ENCODE measurements at places on chromosomes 6 and 20.

- DNase-seq: no peak
These were observed 65.3 kb downstream of the PRR18 start for GRCh38 chr6:166242888-166243287.

- DNase-seq: no peak
These were observed 355.1 kb upstream of the ADGRB3 start for GRCh38 chr6:68279793-68280557.

GRCh38 chr6:89637960-89638319, 607 bp downstream of the LYRM2 start:
- no peak for DNase-seq

- DNase-seq: no peak
These were observed 1155.3 kb upstream of the GJE1 start for GRCh38 chr6:140977403-140977802.

- DNase-seq: no peak
These were observed 2.9 kb upstream of the TDRD6 start for GRCh38 chr6:46684771-46685170.

DNA sequence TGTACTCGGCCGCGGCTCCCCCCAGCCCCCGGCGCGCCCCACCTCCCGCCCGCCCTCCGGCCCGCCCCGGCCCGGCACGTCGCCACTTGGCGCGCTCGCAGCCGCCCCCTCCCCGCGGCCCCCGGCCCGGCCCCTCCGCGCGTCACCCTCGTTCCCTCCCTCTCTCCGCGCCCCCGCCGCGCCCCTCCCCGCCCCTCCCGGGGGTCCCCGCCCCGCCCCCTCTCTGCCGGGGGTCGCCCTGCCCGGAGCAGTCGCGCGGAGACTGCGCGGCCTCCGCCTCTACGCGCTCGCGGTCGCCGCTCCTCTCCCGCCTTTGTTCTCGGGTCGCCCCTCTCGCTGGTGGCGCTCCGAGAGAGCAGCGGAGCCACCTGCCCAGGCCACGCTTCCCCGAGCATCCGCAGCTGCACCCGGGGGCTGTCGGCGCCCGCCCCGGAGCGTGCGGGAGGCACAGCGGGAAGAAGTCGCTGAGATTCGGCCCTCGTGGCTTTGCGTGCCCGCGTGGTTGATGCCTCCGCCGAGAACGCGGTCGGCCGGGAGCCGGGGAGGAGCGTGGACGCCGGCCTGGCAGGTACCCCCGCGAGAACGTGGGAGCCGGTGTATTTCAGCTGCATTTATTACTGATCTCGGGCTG, at the start of gene PHF10:
Gene PHF10, minus strand, starts transcription at position 7 of the 631 bp plus-strand sequence. CDS start 569 bp downstream, outside the sequence.
- DNase-seq: peak; percentile 76

DNA sequence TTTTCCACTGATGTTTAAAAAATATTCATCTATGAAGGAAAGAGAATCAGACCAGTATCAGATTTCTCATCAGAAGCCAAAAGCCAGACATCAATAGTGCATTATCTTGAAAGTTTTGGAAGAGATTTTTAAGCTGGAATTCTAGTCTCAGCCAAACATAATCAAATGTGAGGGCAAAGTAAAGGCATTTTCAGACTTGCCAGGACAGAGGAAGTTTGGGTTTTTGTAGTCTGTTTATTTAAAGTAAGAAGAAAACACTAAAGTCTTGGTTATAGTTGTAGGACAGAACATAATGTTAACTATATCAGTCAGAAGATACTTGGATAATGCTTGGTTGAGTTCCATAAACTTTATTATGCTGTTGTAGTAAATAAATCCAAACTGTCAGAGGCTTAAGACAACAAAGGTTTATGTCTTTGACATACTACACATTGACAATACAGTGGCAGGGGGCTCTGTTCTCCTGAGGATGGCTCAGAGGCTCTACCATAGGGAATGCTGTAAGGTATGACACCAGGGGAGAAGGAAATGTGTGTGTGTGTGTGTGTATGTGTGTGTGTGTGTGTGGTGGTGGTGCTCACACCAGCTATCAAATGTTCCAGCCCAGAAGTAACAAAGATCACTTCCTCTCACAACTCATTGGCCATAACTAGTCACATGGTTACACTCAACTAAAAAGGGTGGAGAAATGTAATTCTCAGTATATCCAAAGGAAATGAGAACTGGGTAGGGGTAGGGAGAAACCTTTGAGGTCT, 26.7 kb upstream of the YWHAB start:
- DNase-seq: no peak

- no peak for DNase-seq
These were observed 82.3 kb upstream of the CD83 start for GRCh38 chr6:14035071-14035847.

DNA sequence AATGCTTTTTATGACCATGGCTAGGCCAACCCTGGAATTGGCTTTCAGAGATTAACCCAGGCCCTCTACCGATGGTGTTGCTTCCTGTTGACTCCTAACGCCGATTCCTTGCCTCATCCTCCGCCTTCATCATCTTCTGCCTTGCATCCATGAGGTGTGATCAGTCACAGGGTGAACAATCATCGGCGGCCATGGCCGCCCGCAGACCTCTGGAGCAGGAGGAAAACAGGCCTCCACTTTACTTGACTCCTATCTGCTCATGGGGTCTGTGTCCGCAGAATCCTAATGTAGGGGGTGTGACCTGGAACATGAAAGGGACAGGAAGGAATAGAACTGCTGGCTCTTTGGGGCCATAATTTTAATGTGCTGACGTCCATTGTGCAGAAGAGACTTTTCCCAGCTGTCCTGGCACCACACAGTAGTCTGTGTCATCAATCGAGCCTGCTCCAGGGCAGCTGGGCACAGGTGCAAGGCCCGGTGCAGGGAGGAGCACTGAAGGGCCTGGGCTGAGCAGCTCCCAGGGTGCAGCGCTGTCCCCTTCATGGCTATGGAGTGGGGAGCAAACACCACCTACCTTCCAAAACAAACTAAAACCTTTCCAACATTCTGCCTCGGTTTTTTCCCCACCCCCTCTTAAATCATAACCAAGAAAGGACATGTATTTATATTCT, 8.0 kb downstream of the SLC22A3 start:
- DNase-seq: no peak

DNA sequence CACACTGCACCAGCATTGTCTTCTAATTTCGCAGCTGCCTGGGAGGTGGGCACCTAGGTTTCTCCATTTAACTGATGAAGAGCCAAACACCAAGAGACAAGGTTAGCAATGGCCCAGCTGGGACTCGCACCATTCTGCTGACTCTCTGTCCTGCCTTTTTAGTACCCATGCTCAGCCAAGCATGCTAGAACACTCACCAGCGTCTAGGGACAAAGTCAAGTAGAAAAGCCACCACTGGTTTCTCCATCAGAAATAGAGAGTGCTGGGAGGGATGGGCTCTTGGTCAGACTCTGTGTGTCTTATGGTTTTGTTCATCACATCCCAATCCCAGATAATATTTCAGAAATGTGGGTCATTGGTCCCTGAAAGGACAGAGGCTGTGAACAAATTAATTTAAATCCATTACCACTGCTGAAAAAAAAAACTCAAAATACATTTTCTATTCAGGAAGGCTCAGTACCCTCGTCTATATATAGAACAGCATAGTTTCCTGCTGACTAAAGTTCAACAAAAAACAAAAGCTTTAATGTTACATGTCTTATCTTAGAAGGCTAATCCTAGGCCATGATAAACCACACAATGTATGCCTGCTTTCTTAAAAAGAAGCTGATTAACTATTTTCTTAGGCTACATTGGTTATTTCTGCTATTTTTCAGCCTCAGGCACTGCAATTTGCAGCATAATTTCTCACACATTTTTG, 111.0 kb downstream of the TBC1D7 start:
- no peak for DNase-seq

DNA sequence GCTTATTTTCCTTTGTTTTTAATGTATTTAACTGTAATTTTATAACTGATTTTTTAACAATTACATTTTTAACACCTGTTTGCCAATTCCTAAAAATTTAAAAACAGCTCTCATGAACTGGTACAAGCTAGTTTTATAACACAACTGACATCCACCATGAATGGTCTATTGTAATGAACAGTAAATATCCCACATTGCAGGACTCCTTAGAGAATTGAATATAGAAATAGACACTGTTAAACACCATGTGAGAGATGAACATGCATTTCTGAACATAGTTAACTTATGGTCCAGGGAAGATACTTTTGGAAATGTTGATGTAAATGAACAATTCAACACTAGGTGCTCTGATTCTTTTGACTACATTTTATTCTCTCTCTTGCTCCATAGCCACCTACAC, 195.1 kb upstream of the GMDS start:
- DNase-seq: no peak

Measured in CD8-positive, alpha-beta T cell (primary cell).